ENCODE measurements at places on chromosomes 13 and 19.

DNA sequence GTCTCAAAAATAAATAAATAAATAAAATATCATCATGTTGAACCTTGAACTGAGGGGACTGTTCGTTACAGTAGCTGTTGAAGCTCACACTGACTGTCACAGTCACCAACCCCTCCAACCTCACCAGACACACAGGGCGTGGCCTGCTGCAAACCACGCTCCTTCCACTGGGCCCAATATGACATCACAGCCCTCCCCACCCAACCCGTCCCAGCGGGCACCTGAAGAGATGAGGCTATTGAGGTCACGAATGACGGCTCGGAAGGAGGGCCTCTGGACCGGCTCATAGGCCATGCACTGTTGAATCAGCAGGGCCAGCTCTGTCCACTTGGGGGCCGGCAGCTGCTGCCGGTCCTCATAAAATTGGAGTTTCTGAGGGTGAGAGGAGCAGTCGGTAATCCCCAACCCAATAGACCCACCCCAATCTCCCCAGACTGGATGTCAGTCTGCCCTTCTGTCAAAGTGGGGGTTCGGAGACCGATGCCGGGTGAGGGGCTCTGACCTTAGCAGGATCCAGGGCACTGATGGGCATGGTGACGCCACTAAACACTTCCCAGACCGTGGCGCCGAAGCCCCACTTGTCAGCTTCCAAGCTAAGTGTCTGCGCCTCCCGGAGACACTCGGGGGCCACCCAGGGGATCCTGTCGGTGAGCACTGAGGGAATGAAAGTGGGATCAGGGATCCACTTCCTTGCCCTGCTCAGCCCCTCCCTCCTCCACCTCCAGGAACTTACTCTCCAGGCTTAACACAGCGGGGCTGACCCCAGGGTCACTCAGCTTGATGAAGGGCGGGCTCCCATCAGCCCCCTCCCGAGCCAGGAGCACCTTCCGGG lies 13.2 kb downstream of the JAK3 start:
- DNase-seq = no peak

- peak; percentile 91 for DNase-seq
Measured at GRCh38 chr13:51729866-51730553, 74.0 kb downstream of the DHRS12 start.

DNA sequence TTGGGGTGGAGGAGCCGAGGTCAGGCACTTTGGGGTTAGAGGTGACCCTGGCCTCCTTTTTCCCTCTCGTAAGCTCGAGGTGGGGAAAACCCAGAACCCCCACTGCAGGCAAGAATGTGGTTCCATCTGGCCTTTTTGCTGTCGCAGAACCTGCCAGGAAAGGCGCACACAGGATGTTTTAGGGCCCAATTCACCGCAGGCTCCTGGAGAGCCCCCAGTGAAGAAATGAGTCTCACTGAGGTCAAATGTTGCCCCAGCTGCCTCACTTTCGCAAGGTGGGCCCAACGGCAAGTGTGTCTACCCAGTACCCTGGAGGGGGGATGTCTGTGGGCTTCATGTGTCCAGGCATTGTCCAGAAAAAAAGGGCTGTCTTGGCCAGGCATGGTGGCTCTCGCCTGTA lies 61.8 kb downstream of the PEX11G start:
- DNase-seq = no peak

GRCh38 chr19:48169578-48169938 lies 586 bp downstream of the LIG1 start:
- peak; percentile 68 for DNase-seq

DNA sequence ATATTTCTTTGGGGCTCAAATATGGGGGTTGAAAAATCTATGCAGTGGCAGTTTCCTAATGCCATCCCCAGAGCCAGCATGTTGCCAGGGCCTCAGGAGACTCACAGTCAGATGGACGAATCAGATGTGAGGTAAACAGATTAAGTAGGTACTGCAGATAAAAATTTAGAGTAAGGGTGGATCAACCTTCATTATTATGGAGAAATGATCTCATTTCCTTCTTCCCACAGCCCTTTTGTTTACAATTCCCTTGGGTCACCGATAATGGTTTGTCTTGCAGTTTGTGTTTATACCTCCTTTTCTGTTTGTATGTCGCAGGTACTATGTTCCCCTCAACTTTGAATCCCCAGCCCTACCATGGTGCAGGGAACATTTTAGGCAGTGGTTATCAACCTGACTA lies 20.0 kb downstream of the DIAPH3 start:
- peak; percentile 28 for DNase-seq

DNA sequence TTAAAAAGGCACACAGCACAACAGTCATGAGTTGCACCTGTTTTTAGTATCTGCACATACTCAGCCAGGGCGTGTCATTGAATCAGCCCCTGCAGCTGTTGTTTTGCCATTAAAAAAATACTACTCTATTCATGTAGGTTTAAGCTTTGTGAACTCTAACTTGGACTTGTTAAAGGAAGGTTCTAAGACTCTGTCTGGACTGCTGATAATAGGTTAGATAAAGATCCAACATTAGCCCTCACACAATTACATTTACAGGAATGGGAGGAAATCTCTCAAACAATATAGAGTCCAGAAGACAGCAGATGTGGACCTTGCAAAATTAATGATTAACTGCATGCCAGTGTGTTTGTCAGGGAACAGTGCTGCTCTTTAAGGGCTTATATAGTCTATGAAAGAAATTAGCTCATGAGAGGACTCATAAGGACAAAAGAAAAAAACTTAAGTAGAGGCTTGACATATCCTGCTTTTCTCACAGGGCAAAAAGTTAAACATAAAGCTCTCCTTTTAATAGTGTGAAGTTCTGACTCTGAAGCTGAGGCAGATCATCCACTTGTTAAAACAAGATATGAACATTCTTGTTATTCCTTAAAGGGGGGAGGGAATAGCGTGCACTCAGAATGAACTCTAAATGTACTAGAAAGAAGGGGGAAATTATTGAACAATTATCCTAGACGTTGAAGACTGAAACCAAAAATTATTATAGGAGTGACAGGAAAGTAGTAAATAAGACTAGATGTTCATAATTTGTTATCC lies 243.6 kb downstream of the NDFIP2 start:
- no peak for DNase-seq

DNA sequence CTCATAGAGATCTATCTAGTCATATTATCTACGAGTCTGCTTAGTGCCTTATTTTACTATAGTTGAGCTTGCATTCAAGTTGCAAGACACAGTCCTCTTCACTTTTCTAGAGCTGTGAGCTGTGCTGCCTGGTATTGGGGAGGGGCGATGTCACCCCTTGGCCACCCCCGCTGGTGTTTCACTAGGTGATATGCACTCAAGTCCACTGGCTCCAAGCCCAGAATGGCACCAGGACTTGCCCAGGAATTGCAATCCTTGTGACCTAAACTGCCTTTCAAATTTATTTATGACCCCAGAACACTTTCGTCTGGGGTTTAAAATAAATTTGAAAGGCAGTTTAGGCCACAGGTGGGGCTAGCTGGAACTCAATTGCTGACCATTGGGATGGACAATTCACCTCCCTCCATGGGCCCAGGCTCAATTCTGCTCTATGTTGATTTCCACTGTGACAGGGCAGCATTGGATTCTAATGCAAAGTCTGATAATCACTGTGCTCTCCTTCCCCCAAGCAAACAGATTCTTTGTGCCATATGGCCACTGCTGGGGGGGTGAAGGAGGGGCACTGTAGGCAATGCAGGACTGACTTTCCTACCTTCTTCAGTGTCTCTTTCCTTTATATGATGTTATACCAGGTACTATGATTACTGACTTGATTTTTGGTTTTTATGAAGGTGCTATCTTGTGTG lies 1244.2 kb upstream of the MIR17HG start:
- no peak for DNase-seq

GRCh38 chr19:8150178-8150865 lies 930 bp upstream of the FBN3 start:
- DNase-seq = no peak

- DNase-seq = no peak
Measured at GRCh38 chr19:1097810-1098176, 2.6 kb upstream of the POLR2E start.

- DNase-seq = no peak
Measured at GRCh38 chr19:29815231-29815630, 3.4 kb downstream of the CCNE1 start.

DNA sequence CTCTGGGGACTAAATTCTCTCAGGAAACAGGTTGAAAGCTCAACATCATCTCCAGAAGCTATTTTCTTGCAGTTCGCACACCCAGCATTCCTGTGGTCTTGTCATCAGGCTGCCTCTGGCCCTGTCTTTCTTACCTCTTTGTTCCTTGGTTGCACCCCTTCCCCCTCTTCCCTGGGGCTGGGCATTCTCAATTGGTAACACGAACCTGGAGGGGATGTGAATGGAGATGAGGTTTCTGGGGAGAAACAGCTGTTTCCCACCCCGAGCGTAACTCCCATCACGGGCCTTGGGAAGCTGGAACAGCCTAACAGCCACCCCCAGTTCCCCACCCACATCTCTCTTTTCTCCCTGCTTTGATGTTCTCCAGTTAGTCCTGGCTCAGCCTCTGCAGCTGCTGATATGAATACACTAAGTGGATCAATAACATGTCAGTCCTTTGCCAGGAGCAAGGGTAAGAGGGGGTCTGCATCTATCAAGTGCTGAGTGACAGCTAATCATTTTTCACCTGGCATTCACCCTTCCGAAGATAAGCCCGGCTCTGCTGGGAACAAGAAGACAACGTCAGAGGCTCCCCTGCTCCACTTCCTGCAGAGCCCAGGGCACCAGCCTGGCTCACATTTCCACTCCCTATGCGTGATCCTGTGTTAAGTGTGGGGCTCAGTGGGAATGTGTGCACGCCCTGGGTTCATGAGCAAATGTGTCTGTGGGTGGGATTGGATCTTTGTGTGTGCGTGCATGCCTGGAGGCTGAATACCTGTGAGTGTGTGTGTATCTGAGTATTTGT lies 74.0 kb upstream of the KCTD15 start:
- no peak for DNase-seq

DNA sequence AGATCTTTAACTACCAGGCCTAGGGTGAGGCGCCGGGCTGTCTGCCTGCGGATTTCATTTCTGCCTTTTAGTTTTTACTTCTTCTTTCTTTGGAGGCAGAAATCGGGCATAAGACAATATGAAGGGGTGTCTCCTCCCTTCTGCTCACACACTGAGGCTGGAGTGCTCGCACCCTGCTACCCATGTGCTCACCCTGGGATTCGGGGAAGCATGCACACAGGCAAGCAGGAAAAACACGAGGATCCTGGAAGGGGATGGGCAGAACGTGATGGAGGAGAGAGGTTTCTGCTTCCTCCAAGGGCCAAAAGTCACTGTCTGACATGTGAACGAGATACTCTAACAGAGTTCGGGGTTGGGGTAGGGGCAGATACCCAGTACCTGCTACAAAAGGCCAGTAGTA lies 28.4 kb downstream of the ZNF823 start:
- DNase-seq = no peak

- no peak for DNase-seq
Measured at GRCh38 chr13:63209330-63210017, 1793.8 kb upstream of the PCDH20 start.

DNA sequence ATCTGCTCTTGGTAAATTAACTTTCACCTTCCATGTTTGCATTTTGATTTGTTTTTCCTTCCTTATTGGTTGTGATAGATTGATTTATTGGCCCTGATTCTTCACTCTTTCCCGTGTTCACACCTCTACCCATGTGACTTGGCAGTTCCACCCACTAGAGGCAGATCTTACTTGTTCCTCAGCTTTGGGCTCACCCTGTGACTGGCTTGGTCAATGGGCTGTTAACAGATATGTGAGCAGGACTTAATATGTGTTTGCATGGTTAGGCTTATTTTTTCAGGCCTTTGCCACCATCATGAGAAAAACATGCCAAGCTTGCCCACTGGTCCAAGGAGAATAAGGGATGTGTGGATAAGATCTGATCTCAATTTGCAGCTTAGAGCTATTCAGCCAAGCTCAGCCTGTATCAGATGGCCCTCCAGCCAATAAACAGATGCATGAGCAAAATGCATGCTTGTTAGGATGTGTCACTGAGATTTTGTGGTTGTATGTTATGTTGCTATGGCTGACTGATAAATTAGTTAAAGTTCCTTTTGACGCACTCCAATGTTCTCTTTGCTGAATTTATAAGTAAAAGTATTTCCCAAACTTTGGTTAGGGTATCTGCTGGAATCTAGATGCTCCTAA lies 48.0 kb downstream of the RGCC start:
- no peak for DNase-seq

DNA sequence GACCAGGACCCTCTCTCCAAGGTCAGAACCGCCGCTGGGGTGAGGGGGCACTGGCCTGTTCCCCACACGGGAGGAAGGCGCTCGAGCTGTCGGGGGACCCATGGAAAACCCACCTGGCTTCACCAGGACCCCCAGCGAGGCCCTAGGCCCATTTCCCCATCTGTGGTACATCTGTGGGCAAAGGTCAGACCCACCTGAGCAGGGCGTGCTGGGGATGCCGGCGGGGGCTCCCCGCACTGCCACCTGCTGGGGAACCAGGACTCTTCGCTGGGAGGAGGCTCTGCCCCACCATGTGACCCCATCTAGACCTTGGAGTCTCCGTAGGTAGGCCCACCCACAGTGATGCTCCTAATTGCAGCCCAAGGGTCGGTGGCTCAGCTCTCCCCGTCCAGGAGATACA lies 511 bp downstream of the WDR88 start:
- no peak for DNase-seq

DNA sequence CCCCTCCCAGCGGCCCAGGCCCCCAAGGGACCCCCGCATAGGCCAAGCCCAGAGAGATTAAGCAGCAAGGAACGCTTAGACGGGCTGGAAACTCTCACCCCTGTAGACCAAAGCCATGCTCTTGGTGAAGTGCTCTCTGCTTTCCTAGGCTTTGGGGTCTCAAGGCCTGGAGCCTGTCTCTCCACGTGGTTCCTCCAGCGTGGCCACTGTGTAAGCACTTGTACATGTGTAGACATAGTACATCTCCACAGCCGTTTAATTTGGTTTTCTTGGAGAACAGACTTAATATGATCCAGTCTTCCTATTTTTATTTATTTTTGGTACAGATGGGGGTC lies 1.1 kb downstream of the NUDT19 start:
- no peak for DNase-seq

DNA sequence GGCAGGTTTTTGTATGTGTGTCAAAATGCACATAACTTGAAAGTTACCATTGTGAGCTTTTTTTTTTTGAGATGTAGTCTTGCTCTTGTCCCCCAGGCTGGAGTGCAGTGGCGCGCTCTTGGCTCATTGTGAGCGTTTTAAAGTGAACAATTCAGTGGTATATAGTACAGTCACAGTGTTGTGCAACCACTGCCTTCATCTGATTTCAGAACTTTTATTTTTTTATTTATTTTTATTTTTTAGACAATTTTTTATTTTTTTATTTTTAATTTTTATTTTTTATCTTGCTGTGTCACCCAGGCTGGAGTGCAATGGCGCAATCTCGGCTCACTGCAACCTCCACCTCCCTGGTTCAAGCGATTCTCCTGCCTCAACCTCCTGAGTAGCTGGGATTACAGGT lies 15.0 kb downstream of the SLC25A42 start:
- no peak for DNase-seq

Data from lung microvascular endothelial cell (primary cell).